ENCODE measurements at places on chromosomes 7 and 10.

- no peak for DNase-seq
Measured at GRCh38 chr7:49159536-49159935, 235.2 kb downstream of the CDC14C start.

- DNase-seq = no peak
Measured at GRCh38 chr10:89470628-89471027, 56.3 kb downstream of the IFIT5 start.

- DNase-seq = no peak
Measured at GRCh38 chr10:119333146-119333792, 125.9 kb downstream of the GRK5 start.

GRCh38 chr10:21953585-21954057 lies 49.9 kb downstream of the DNAJC1 start:
- no peak for DNase-seq

GRCh38 chr10:24209946-24210491 lies 1.1 kb downstream of the KIAA1217 start:
- DNase-seq = no peak

GRCh38 chr7:91883676-91884362 lies 3.3 kb upstream of the MTERF1 start:
- DNase-seq = no peak

GRCh38 chr7:82359426-82359825 lies 84.2 kb downstream of the CACNA2D1 start:
- DNase-seq = no peak

DNA sequence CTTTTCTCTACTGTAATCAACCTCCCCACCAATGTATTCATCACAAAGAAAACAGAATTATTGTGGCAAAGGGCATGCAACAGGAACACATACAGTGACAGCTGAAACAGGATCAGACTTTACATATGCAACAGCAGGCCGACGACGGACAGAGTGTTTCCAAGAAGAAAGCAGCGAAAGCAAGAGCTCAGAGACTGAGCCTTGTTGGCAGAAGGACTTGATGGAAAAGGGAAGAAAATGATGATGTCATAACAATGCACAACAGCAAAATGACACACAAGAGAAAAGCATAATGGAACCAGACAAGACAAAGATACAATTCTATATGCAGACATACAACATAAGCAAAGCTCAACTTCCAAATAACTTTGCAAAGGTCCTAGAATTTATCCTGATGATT lies 106.5 kb downstream of the ARHGAP12 start:
- DNase-seq = no peak

DNA sequence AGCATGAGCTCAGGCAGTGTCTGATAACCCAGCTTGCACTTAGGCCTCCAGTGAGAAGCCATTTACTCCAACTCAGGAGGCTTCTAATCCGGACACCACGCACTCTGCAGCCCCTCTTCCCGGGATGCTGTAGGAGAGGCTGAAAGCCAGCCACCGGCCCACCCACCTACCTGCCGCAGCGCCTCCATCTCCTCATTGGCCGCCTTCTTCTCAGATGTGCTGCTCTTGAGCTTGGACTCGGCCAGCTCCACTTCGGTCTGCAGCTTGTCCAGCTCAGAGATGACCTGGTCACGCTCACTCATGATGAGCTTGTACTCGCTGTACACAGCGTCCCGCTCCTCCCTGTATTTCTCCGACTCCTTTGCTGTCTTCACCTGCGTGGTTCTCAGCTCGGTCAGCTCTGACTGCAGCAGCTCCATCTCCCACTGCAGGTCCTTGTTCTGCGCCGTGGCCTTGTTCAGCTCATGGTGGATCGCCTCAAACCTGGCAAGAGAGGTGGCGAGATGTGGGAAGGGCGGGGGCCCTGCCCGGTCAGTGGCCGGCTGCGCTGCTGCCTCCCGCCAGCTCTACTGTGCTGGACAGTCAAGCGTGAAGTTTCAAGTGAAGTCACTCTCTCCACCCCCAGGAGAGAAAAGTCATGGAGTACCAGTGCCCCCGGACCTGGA lies 84.7 kb downstream of the DLG5 start:
- DNase-seq = no peak

- no peak for DNase-seq
Measured at GRCh38 chr7:151012911-151013347, 11.4 kb downstream of the ATG9B start.

GRCh38 chr10:113897693-113898618 lies 43.5 kb downstream of the NHLRC2 start:
- no peak for DNase-seq

All from transverse colon (tissue), 4 donors.